ENCODE measurements at places on chromosomes 4 and X.

DNA sequence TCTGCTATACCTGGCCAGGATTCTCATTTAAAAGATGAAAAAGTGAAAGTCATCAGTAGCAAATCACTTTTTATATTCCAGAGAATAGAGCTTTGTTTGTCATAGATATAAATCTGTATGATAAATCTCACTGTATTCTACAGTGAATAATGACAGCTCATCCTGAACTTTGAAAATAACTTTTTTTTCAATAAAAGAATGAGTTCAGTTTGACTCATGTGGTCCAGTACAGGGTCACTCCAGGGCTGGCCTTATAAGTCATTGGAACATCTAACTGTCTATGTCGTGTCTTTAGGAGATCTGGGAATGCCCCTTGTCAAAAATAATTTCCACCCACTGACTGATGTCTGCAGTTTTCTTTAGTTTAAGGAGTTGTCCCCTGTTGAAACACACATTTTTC lies 18.5 kb upstream of the CXCL8 start:
- no peak for DNase-seq

- DNase-seq, result no peak
Measured at GRCh38 chrX:72659723-72660122, 54.4 kb downstream of the PHKA1 start.

DNA sequence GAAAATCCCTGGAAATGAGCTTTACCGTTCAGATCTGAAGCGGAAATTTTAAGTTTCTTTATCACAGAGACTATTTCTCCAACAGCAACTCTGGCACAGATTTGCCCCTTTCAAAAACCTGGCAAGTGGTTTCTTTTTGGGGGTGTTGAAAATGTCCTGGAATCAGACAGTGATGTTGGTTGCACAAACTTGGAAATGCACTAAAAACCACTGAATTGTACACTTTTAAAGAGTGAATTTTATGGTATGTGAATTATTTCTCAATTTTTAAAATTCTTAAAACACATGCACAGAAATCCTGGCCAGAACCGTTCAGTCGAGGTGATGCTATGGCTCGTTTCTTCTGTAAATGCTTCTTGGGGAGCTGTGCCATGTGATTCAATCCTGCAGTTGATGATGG lies 121.2 kb upstream of the RBPJ start:
- no peak for DNase-seq

DNA sequence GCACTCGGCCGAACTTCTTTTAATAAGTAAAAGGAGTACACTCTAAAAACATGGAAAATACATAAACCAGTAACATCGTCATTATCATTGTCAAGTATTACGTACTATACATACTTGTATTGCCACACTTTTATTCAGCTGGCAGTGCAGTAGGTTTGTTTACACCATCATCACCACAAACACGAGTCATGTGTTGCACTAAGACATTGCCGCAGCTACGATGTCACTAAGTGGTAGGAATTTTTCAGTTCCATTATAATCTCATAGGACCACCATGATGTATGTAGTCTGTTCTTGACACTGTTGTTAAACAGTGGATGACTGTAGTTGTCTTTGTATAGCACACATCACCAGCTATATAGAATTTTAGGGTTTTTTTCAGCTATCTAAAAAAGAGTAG lies 48.0 kb upstream of the TMEM131L start:
- no peak for DNase-seq

- DNase-seq, result no peak
Measured at GRCh38 chr4:92091335-92091734, 212.4 kb upstream of the GRID2 start.

- no peak for DNase-seq
Measured at GRCh38 chr4:9781343-9782135, at the start of gene DRD5. TSS of gene DRD5 (plus strand) at chr4:9781634. CDS start at chr4:9782030, 396 bp downstream.

- DNase-seq, result no peak
Measured at GRCh38 chr4:156898373-156899117, 73.1 kb downstream of the PDGFC start.

GRCh38 chr4:173294444-173294843 lies 39.7 kb downstream of the HMGB2 start:
- no peak for DNase-seq

GRCh38 chrX:135403374-135403773 lies 18.4 kb upstream of the SMIM10L2A start:
- DNase-seq, result no peak

- no peak for DNase-seq
Measured at GRCh38 chr4:55561889-55562288, 15.2 kb upstream of the CLOCK start.

DNA sequence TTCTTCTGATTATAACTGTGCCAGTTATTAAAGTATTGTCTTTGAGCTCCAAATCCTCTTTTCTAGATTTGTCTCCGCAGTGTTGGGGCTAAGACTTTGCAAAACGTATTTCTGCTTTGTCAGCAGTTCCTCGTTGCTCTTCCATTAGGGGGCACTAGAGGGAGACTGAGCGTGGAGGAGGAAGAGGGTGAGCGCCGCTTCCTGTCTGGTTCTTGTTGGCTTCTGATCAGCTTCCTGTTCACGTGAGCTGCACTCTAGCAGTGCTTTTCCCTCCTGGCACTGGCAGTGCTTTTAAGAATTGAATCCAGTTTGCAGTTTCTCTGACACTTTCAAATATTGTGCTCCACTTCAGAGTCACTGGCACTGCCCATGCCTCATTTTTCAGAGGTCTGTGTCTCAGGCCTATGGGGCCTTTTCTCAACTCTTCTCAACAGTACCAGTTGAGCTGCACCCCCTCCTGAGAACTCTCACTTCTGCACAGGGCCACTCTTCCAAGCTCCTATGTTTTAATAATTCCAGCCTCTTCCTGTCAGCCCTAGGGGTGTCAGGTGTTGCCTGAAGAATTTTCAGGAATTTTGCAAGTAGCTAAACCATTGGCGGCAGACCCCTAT lies 54.4 kb upstream of the LCORL start:
- DNase-seq, result no peak

- no peak for DNase-seq
Measured at GRCh38 chr4:123802933-123803332, 406.3 kb downstream of the SPRY1 start.

DNA sequence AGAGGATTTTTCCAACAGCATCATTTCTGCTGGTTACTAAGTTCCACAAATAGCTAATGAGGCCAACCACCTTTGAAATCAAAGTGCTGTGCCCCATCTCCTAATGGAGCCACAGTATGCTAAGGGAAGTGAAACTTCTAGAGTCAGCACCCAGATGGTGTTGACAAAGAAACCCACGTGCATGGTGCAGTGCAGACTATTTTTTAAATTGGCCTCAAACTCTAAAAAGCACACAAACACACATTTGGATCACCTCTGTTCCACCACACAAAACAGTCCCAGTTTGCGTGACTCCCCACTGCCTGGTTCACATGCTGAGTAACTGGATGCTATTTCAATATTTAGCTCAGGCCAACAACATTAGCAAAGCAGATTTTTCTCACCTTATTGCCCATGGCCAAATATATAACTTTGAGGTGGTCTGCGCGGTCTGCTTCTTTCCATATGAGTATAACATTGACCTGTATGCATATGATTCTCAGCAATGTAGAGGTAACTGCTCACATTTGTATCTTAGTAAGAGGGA lies 69.9 kb downstream of the AMELX start:
- DNase-seq, result no peak
